ENCODE measurements at places on chromosomes 5 and 9.

DNA sequence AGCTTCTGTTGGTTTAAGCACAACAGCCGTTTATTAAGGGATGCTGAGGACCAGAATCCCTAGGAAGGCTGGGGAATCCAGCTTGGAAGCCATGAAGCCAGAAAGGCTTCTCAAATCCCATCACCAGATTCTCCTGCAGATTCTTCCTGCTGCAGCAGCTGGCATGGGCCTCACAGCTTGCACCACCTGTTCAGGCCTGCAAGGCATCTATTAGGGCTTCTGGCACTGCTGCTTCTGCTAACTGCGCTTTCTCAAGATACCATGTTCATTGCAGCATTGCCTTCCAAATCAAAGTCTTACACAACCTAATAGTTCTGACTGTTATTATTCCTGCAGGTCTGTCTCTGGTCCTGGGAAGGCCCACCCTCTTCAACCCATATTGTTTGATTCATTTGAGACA, 51.2 kb upstream of the ZNF366 start:
- no peak for DNase-seq

DNA sequence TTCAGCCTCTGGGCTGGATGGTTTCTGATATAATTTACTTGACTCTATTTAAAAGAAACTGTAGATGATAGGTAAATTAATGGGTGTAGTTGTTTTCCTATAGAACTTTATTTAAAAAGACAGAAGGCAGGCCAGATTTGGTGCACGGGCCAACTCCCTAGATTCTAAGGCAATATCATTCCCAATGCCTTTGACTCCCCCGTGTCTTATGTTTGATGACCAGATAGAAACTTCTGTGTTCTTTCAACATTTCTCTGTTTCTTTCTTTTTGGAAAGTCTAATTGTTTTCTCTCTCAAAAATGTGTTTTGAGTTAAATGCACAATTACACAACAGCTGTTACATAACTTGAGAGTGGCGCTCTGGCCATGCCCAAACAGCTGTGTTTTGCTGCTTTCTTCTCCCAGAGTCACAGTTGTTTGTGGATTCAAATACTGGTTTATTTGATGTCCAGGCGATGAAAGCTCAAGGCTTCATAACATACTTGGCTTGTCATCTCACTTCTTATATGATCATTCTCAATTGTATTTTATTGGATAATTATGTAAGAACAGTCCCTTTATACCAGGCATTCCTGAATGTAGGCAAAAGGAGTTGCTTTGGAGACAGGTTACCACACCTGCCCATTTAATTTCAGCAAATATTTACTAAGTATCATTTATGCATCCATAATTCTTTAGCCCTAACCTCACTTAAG, 1.7 kb upstream of the ALDH1A1 start:
- no peak for DNase-seq

DNA sequence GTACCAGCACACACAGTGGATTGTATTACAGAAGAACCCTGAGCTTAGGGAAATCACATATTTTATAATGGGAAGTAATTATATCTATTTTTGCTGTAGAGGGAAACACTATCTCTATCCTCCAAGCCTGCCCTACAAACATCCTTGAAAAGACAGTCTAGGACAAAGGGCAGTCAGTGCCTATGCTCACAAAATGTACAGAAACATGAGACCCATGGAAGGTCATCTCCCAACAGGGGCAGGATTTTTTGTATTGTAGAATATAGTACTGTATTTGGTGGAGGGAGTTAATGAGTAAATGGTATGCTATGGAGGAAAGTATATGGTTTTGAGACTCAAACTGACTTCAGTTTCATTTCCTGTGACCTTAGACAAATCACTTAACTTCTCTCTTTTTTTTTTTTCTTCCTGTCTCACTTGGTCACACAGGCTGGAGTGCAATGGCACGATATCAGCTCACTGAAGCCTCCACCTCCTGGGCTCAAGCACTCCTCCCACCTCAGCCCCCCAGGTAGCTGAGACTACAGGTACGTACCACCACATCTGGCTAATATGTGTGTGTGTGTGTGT, 5.8 kb upstream of the RAB14 start:
- DNase-seq = peak; percentile 39

- DNase-seq = no peak
These were observed 289.7 kb downstream of the FBXL7 start for GRCh38 chr5:15789642-15790041.

DNA sequence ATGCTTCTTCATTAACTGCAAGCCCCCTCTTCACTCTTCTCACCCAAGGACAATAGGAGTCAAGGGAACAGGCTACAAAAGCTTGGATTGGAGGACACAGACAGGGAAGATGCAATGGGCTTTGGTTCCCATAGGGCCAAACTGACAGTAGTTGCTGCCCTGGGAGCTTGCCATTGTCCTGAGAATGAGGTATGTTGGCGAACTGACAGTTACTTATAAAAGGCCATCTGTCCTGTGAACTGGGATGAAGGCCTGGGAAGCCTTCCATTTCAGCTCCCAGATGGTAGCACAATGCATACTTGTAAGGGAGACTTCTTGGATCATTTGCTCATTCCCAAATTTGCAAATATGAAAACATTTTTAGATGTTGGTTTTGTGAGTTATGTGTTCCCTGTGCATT, 88.9 kb downstream of the SNCAIP start:
- DNase-seq = no peak

- no peak for DNase-seq
These were observed 34.9 kb upstream of the FGF1 start for GRCh38 chr5:142720641-142721271.

GRCh38 chr9:120909904-120910303, 16.7 kb downstream of the TRAF1 start:
- DNase-seq = peak; percentile 69

DNA sequence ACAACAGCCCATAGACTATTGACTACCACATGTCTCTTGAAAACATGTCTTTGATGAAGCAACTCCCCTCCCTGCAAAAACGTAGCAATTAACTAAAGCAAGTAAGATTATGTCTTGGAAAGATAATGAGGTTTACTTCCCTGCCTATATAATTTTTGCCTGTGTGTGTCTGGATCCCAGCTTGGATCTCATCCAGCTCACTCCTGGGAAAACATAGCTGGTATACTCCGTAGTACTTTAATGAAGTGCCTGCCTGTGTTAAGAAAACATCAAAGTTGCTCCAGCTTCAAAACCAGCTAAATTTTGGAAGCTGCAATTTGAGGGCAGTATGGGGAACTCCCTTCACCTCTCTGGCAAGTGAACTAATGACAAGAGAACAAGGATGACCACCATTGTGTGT, 182.6 kb upstream of the C9orf72 start:
- no peak for DNase-seq

GRCh38 chr5:155982354-155982753, 344.6 kb upstream of the SGCD start:
- no peak for DNase-seq

- no peak for DNase-seq
These were observed 51.4 kb upstream of the NEK6 start for GRCh38 chr9:124206391-124206790.

DNA sequence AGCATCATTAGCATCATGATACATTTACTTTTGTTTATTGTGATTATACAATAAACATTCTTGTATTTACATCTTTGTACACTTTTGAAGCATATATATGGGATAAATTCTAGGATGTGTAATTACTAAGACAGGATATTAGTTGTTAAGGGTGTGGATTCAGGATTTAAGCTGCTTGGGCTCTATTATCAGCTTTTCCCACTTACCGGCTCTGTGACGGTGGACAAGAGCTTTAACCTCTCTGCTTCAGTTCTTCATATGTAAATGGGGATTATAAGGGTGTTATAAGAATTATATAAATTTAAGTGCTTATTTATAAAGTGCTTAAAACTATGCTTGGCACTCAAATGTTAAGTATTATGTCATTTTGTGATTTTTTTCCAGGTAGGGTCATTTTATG, 131.1 kb downstream of the FER start:
- DNase-seq = no peak

DNA sequence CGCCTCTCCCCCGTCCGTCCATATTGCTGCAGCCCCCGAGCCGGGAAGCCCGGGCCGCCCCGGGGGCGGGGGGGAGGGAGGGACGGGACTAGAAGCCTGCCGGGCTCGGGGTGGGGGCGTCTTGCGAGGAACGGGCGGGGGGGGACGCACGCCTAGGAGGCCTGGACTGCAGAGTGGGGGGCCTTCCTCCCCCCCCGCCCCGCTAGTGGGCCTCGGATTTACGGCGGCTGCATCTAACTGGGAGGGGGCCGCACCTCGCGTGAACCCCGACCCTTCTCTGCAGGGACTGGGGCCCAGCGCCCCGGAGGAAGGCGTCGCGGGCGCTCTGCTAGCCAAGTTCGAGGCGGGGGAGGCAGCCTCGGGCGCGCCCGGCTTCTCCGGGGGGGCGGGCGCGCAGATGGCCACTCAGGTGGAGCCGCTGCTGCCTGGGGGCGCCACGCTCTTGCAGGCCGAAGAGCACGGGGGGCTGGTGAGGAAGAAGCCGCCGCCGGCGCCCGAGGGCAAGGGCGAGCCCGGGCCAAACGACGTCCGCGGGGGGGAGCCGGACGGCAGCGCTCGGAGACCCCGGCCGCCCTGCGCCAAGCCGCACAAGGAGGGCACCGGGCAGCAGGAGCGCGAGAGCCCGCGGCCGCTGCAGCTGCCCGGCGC, at the start of gene LARP1:
Gene LARP1, plus strand, starts transcription at position 17 of the 648 bp plus-strand sequence. Its CDS starts 381 bp downstream, at position 398.
- DNase-seq = peak; percentile 27
